ENCODE measurements at places on chromosomes 2 and 18.

GRCh38 chr18:58196881-58197872 is 153.2 kb downstream of the NEDD4L start:
- DNase-seq: no peak

DNA sequence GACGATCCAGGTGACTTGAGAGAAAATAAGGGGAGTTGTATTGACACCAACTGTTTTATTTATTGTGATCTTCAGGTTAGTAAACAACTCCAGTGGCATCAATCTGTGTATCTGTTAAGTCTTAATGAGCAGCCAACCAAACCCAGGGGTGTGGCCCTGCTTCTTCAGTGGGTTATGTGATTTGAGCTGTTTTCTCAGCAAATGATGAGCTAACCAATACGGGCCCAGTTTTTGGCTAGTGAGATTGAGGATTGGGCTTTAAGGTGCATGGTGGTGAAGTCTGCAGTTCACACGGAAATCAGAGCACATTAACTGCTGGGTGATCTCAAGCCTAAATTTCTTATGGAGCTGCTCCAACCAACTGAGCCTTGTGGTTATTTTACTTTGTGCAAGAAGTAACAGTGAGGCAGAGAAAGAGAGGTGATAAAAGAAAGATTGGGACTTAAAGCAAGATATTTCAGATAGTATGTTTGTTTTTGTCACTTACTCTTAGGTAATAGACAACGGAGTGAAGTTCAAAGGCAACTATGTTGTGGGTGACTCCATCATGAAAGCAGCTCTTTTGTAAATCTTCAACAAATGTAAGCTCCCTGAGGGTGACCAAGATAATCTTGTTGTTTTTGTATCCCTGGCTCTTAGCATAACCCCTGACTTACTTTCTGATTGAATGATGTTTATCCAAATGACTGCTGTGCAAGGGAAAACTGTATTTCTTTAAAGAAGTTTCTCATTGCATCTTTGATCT is 2.4 kb downstream of the MTCL1 start:
- DNase-seq: no peak

GRCh38 chr2:209985874-209986273 is 16.6 kb upstream of the RPE start:
- no peak for DNase-seq

GRCh38 chr2:64504774-64505720 is 19.1 kb upstream of the AFTPH start:
- DNase-seq: no peak

DNA sequence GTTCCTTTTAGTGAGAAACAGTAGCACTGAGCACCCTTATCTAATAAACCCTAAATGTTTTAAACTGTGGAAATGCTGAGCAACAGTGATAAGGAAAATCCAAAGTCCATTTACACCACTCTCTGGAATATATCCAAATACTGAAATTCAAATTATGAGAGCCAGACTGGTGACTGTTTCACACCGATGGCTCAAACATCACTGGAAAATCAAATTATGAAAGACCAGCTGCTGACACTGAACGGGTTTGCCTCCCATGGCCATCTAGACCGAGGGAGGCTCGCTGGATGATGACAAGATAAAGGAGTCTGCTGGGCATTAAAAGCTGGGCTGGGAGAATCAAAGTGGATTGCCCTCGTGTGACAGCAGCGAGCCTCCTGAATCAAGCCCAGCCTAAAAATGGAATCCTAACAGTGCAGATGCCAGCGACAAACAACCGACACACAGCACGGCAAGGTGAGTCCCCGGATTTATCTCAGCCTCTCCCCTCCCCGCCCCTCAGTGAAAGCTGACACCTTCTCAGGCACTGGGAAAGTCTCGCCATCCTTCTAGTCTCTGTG is 30.3 kb downstream of the SERPINE2 start:
- no peak for DNase-seq

GRCh38 chr2:206423147-206423546 is 20.2 kb upstream of the ADAM23 start:
- DNase-seq: no peak

GRCh38 chr18:9905401-9905922 is 8.4 kb upstream of the VAPA start:
- no peak for DNase-seq

GRCh38 chr2:119753930-119754321 is 5.8 kb upstream of the PTPN4 start:
- no peak for DNase-seq

- no peak for DNase-seq
Measured at GRCh38 chr2:182057002-182057401, 71.3 kb downstream of the PPP1R1C start.

DNA sequence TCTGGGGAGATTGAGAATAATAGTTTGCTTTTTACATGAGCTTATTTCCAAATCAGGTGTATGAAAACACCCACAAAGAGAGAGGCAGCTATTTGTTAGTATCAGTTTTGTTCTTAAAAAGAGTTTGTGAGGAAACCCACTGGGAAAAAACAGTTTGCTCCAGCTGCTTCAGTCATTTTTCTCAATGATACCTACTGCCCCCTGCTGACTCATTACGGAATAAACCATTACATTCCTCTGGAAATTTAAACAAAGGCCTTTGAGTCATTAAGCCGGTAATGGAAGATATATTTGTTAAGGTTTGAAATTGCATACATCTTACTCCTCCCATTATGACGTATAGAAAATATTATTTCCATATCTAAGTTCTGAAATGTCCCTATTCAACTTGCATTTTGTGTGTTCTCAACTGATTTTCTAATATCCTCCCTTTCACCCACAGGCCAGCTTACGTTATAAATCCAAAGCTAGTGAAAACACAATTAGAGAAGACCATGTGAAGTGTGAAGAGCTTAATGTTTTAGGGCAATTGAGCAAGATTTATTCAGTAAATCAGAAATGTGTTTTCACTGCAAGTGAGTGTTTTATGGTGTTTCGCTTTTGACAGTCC is 761.6 kb downstream of the DSC3 start:
- DNase-seq: no peak

DNA sequence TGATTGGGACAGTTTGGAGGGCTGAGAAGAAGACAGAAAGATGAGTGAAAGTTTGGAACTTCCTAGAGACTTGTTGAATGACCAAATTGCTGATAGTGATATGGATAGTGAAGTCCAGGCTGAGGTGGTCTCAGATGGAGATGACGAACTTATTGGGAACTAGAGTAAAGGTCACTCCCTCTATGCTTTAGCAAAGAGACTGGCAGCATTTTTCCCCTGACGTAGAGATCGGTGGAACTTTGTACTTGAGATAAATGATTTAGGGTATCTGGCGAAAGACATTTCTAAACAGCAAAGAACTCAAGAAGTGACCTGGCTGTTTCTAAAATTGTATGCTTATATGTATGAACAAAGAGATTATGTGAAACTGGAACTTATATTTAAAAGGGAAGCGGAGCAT is 221.2 kb upstream of the KCNJ3 start:
- no peak for DNase-seq

DNA sequence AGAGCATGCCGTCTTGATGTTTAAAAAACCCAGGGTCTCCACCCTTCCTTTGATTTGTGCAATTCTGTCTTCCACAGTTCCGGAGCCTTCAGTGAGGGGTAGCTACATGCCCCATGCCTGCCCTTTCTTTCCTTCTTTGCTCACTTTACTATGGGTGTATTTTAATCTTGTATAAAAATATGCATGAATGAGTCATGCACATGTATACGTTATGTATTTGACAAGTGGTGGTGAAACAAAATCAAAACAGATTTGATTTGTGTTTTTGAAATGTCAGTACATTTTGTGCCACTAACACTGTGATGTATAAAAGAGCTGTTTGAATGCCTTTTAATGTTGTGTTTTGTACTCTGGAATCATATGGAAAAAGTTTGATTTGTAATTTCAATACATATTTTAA is 126.5 kb downstream of the RNF144A start:
- no peak for DNase-seq

DNA sequence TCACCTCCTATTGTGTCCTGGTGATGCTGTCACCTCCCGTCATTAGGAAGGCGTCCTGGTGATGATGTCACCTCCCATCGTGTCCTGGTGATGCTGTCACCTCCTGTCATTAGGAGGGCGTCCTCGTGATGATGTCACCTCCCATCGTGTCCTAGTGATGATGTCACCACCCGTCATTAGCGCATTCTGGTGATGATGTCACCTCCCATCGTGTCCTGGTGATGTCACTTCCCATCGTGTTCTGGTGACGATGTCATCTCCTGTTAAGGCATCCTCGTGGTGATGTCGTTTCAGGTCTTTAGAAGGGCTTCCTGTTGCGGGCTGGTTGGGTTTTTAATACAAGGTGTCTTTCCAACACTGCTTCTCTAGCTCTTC is 40.7 kb downstream of the CTDP1 start:
- DNase-seq: no peak

- no peak for DNase-seq
Measured at GRCh38 chr2:145000376-145000775, 480.5 kb upstream of the ZEB2 start.

DNA sequence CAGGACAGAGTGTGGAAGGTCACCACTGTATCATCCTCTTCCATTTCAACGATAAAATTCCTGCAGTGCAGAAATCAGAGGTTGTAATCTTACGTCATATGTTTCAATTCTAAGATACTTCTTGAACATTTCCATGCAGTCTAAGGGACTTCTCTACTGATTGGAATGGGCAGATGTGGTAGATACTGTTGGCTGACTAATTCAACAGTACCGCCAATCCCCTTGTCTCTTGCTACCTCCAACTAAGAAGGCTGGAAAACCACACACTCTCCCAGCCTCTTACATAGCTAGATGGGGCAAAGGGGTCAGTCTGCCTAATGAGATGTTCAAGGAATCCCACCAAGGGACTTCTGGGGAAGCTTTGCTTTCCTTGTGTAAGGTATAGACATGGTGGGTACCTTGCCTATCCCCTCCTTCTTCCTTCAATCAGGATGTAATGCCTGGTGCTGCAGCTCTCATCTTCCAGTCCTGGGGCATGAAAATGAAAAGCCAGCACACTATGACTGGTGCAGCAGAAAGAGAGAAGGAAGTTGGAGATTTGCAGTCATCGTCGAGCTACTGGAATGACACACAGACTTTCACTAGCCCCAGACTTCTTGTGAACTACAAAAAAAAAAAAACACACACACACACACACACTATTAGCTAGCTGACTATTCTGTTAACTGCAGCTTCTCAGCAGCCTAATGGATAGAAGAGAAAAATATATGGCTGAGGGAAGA is 84.1 kb downstream of the ALPK2 start:
- DNase-seq: no peak

GRCh38 chr2:121532347-121532766 is 1.7 kb downstream of the RNU4ATAC start:
- DNase-seq: no peak

DNA sequence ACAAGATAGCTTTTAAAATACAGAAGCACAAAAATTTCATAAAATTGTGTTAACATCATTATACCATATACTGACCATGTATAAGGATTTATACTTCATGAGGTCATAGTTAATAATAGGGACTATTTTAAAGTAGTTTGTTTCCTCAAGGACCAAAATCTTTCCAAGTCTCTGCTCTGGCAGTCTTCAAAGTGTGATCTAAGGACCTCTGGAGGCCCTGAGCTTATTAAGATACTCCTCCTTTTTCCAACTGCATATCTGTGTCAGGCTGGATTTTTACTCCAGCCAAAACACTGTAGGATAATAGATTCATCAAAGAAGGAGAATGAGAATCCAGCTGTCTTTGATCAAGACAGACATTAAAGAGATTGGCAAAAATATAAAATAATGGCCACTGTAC is 1.7 kb upstream of the SCYGR2 start:
- no peak for DNase-seq

- DNase-seq: no peak
Measured at GRCh38 chr2:54054271-54054670, 61.1 kb upstream of the ACYP2 start.

DNA sequence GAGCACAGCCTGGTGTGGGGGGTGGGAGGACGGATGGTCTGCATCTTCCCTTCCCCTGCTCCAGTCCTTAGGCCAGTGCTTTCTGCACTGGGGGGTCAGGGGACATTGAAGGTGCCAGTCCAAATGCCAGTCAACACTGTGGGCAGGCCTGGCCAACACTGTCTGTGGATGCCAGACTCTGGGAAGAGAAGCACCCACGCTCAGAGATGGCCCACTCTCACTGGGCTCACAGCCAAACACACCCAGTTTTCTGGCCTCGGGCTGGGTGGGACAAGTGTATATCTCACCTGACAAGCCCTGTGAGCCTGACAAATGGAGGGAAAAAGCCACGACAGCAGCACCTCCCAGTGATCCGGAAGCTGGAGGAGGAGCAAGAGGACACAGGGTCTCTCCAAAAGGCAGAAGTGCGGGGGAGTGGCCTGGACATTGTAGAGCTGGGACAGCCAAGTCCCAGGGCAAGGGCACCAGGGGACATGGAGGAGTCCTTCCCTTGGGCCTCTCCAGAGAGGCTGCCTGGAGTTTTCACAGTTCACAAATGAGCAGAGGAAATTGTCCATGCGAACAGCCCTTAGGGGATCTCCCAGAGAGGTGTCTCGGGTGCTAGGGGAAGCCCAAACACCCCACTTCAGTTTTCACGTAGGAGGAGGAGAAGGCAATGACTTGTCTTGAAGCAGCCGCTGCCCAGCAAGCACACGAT is 79.3 kb downstream of the SDC1 start:
- no peak for DNase-seq

Measured in stimulated activated CD4-positive, alpha-beta T cell treated with anti-CD3 and anti-CD28 coated beads, Interleukin-4, amount 100 ng/mL, for 1 hour (primary cell).